ENCODE measurements at places on chromosomes 16 and 17.

- DNase-seq = no peak
Measured at GRCh38 chr17:40281663-40282062, 6.0 kb upstream of the CDC6 start.

DNA sequence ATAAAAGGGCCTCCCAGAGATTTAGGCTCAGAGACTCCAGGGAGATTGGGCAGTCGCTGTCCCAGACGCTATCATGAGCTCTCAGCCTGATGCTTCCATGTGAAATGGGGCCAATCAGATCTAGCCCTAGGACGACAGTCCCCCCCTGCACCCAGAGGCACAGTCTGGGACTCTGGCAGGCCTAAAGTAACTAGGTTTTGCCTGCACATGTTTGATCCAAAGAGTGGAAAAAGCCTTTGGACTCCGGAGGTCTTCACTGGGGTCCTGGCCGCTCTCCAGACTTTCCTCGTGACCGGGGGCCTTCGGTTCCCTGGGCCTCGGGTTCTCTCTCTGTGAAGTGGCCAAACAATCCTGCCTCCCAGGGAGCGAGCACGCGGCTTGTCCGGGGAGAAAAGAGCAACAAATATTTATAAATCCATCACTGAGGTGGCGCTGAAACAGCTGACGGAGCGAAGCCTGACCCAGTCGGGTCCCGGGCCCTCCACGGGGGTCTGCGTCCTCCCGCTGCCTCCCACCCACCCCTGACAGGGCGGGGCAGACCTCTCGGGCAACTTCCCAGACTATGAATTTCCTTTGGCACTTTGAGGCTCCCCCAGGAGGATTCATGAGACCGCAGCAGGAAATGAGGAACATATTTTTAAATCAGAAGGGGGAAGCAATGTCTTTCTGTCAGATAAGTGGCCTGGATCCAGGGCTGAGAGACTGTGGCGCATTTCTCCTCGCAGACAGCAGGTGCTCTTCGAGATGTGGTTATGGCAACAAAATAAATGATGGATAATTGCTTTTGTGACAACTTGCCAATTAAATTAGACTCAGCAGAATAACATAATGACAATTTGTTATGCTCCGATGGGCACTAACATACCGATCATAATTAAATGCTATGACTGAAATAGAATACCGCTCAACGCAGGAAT, 38.9 kb downstream of the MRPS23 start:
- peak; percentile 98 for DNase-seq

- DNase-seq = peak; percentile 20
Measured at GRCh38 chr16:86882586-86883280, 304.4 kb downstream of the FOXL1 start.

DNA sequence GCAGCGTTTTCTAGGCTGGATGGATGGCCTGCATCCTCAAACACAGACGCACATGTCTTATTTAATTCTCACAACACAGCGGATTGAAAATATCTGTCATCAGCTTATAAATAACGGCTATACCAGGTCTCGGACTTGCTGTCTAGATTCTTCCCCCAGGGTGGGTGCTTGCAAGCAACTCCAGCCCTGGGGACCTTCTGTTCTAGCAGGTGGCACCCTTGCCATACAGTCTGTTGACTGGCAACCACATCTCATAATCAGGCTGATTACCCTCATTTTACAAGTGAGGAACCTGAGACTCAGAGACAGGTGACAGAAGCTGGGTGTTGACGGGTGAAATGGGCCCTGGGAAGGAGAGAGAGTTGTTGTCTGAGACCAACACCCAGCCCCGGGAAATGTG, 16.2 kb upstream of the SEZ6 start:
- DNase-seq = no peak

- no peak for DNase-seq
Measured at GRCh38 chr17:33438139-33438538, 145.0 kb upstream of the ASIC2 start.

DNA sequence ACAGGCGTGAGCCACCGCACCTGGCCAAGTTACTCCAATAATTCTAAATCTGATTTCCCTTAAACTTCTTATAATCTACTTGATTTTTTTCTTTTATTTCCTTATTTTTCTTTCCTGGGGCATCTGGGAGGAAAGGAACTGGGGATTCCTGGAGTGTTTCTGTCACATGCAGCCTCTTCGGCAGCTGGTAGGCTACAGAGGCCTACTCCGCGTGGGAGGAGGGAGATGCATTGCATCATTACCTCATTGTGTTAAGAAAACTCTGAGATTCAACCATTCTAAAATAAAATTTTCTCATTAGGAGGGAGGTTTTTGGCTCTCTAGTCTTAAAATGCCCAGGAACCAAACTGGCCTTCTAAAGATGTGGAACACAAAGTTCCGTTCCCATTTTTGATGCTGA, 64.0 kb downstream of the SOX9 start:
- no peak for DNase-seq

- DNase-seq = no peak
Measured at GRCh38 chr16:2584729-2585650, 47.2 kb downstream of the PDPK1 start.

GRCh38 chr16:3548859-3549258, 28.3 kb downstream of the NLRC3 start:
- no peak for DNase-seq

- DNase-seq = no peak
Measured at GRCh38 chr16:79560923-79561322, 39.6 kb downstream of the MAF start.

GRCh38 chr16:1244881-1245280, 4.4 kb downstream of the TPSAB1 start:
- DNase-seq = no peak

DNA sequence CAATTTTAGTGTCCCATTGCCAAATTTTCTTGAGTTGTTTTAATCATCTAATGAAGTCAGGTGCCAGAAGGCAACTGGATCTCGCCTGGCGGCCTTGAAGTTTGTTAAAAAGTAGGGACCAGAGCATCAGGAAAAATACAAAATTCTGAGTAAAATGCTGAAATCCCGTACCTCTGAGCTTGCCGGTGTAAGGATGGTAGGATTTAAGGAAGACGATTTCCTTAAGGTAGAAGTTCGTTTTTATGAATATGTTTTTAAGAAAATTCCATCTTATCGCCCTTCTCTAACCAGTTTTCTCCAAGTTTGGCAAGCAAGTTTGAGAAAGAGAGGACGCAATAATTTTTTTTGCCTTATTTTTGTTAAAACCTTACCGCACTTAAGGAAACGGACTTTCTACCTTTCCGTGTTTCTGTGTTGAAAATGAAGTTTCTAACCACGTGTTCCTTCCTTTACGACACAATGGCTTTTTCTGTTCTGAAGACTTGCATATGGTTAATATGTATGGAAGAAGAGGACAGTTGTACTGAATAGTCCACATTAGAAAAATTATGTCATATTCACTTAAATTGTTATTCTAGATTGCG, 748 bp downstream of the ATF7IP2 start:
- DNase-seq = no peak

- no peak for DNase-seq
Measured at GRCh38 chr17:10513299-10514067, 4.9 kb downstream of the MYH1 start.

DNA sequence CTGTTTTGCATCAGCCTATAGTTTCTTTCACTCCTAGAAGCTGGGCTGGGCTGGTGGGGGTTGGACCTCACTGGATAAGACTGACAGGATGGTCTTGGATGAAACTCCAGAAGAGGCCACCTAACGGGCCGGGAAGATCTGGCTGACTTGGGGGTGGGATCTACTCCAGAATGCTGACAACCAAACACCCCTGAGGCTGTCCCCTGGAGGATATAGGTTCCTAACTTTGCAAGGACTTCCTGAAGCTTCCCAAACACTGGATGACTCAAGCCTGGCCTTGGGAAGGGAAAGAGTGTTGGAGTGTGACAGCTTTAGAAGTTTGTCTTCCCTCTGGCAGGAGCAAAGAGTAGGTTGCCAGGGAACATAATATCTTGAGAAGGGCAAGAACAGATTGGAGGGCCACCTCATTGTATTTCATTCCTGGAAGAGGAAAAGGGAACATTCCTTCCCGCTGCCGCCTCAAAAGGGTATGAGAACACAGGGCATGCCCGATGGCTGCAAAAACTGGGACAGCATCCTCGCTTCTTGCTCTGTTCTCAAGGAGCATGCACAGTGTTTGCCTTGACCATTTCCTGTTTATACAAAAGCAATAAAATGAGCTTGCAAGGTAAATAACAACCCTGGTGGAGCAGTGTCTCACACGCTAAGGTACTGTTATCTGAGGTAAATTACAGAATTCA, 6.8 kb upstream of the CYB5B start:
- no peak for DNase-seq

DNA sequence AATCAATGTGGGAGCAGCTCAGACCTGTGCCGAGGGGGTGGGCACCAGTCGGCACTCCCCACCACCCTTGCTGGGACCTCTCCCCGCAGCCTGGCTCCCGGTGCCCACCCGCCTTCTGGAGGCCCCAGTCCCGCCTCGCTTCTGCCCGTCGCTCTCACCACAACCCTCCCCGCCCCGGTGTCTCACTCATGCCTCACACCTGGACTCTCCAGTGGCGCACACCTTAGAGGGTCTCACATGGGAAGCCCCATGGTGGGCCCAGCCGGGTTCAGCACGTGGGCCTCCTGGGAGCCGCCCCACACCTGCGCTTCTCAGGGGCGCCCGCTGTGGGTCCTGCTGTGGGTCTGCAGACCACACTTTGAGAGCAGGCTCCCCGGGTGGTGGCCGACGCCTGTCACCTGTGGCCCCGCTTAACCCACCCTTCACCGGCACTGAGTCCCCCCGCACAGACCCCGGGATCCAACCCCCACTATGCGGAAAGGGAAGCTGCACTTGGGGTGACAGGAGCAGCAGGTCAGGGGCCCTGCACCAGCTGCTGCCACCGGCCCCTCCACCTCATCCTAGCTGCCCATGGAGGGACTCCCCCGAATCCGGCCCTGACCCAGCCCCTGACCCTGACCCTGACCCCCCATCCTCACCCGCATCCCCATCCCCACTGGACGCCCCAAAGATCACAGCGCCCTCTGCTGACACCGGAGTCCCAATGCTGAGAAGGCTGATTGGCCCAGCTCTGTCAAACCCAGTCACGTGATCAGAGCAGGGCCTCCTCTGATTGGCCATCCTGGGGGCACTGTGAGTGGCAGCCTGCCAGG, 27.4 kb upstream of the SLC38A10 start:
- no peak for DNase-seq

DNA sequence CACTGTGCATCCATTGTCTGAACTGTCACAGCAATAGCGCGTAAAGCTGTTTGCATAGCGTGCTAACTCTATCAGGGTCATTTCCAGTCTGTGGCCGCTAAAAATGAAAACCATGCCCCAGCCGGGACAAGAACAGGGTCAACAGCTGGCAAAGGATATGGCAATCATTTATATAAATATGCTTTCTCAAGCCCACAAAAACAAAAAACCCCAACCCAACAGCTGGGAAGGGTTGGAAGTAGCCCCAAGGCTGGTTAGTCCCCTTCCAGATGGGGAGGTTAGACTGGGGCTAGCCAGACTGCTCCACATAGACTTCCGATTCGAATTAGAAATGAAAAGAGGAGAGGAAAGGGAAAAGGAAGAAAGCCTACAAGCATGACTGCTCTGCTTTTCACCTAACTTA, 203.3 kb upstream of the TBX2 start:
- DNase-seq = no peak

- no peak for DNase-seq
Measured at GRCh38 chr16:54164789-54165173, 121.8 kb downstream of the IRX3 start.
